ENCODE measurements at places on chromosomes 2 and 18.

DNA sequence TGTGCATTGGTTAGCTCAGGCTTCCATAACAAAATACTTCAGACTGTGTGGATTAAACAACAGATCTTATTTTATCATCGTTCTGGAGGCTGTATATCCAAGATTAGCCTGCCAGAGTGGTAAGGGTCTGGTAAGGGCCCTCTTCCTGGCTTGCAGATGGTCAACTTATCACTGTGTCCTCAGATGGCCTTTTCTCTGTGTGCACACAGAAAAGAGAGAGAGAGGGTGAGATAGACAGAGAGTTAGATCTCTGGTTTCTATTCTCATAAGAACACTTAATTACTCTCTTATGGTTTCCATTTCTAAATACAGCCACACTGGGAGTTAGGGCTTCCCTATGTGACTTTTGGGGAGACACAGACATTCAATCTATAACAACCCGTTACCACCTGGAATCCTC, 1003.5 kb downstream of the TSN start:
- DNase-seq, result no peak

DNA sequence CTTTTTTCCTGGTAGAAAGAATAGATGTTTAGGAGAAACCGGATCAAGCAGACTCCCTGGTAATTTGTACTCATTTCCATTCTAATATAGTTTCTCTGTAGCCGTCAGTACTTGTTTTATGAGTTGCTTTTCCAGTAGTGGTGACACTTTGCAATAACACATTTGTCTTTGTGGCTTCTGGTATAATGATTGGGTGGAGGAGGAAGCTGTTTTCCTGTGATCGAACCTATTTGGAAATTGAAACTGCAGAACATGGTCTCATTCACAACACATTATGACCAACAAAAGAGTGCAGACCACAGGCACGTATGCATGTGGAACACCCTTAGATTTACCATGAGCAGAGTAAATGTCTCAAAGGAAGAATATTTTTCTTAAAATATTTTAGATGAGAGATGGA, 7.6 kb upstream of the SERPINB12 start:
- no peak for DNase-seq

DNA sequence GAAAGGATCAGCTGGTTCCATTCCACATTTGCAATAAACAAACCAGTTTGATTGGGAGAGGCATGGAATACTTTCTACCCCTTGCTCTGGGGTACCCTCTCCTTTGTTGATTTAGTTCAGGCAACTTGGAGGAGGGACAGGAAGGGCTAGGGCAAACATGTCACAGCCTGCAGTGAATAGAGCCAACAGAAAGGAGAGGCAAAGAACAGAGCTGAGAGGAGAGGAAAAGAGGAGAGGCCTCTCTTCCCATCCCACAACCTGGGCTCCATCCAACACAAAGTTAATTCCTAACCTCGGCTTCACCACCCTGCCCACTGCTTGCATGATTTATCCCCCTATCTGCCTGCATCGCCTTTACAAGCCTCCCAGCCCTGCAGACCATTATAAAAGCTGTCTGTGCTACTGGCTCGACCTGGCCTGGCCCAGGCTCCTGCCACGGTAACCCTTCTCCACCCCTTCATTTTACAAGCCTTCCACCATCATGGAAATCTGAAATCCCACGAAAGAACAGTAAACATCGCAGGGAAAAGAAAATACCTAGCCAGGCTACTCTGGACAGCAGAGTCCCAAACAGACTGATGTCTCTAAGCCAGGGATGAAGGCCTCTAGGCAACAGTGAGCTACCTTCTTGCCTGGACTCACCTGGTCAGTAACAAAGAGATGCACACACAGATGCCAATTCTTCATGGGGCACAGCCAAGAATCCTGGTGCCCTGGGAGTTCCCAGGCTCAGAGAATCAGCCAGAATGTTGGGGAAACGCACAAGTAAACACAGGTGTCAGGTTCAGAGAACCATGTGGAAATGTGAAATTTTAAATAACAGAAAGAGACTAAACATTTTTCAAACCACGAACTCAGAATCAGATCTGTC, 43.6 kb downstream of the NHEJ1 start:
- DNase-seq, result no peak

DNA sequence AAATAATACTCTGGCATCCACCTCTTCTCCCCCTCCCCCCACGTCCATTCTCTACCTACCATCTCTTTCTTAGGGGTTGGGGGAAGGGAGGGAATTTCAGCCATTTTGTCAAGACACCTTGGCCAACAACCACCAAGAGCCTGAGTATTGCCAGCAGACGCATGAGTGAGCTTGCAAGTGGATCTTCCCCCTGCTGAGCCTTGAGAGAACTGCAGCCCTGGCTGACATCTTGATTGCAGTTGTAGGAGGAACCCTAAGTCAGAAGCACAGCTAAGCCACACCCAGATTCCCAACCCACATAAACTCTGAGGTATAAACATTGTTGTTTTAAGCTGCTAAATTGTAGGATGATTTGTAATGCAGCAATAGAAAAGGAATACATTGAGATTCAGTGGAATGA, 165.6 kb downstream of the TMEFF2 start:
- no peak for DNase-seq

DNA sequence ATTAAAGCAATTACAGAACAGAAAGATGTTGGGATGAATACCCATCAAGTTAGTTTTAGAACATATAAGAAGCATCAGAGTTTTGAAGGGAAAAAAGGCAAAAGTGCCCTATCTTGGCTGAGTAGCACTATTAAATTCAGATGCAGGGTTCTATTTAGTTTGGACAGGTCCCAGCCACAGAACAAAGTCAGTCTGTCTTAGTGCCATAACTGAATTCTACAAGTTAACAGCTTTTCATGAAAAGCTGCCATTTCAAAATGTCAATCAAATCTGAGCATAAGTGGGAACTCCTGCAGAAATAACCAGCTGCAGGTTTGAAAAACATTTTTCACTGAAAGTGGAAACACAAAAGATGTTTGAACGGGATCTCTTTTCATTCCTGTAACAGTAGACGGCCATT, 160.4 kb downstream of the SRBD1 start:
- DNase-seq, result no peak

All from NCI-H1694 treated with DMSO at 0.1 percent for 48 hours (cell line).